ENCODE measurements at places on chromosomes 13 and 19.

- no peak for DNase-seq
Observed at GRCh38 chr13:27113436-27113835, 58.2 kb downstream of the USP12 start.

DNA sequence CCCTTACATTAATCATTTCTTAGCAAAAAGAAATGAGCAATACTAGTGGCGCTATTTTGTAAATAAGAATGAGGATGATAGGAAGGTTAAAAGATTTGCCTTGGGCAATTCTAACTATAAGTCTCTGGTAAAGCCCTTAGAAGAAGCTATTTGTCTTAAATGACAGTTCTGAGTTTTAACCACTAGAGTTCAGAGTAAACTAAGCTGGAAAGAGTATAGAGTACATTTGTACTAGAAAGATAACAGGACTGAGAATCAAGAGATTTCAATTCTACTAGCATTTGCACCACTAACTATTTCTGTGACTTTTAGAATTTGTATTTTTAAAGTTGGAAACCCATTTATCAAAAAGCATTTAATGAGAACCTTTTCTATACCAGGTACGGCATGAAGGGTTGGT is 750.3 kb downstream of the OLFM4 start:
- DNase-seq = no peak

DNA sequence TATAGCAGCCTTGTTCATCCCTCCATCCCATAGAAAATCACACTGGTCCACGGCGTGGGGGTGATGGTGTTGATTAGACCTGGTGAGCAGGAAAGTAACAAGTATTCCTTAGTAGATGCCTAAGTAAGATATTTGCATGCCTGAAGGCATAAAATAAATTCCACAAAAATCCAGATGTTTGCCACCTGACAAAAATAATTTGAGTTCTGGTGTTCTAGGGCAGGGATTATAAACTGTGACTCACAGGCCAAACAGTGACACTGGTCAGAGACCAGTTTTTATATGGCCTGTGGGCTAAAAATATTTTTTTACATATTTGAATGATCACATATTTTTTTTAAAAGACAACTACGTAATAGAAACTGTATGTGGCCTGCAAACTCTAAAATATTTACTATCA is 310.7 kb downstream of the RFC3 start:
- DNase-seq = no peak

GRCh38 chr19:6413291-6413690 is 11.3 kb downstream of the KHSRP start:
- no peak for DNase-seq

- DNase-seq = no peak
Observed at GRCh38 chr19:15197275-15197941, 3.4 kb downstream of the NOTCH3 start.

GRCh38 chr13:47454986-47455385 is 546.1 kb downstream of the SUCLA2 start:
- no peak for DNase-seq

GRCh38 chr19:17654993-17655392 is 33.2 kb downstream of the UNC13A start:
- DNase-seq = no peak

- no peak for DNase-seq
Observed at GRCh38 chr13:81171065-81171647, 830.2 kb upstream of the SPRY2 start.

- no peak for DNase-seq
Observed at GRCh38 chr13:77300176-77301037, 26.5 kb downstream of the MYCBP2 start.

- no peak for DNase-seq
Observed at GRCh38 chr13:72384186-72384823, 343.1 kb downstream of the MZT1 start.
